Stimulated activated CD8-positive, alpha-beta memory T cell treated with anti-CD3 and anti-CD28 coated beads, Interleukin-2, amount 100 ng/mL, for 1 hour (primary cell): ENCODE measurements at places on chromosomes 7 and 10.

GRCh38 chr10:61163403-61163802 is 219.4 kb upstream of the RHOBTB1 start:
- no peak for DNase-seq

DNA sequence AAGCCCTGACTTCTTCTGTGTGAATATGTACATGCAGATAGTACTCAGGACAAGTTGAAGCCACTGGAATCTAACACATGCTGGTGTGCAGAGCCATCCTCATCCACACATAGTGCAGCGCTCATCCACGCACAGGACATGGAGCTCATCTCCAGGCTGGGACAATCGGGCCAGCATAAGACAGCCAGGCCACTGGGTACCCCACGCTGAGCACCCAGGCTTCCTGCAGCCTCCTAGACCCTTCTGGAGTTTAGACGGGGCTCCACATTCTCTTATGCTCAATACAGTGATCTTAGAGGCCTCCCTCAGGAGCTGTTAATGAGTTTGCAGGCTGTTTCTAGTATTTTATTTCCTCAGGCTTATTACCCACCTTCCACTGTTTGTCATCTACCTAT is 238.9 kb downstream of the TNS3 start:
- no peak for DNase-seq

GRCh38 chr10:52875336-52875735 is 102.8 kb upstream of the MBL2 start:
- DNase-seq: no peak

DNA sequence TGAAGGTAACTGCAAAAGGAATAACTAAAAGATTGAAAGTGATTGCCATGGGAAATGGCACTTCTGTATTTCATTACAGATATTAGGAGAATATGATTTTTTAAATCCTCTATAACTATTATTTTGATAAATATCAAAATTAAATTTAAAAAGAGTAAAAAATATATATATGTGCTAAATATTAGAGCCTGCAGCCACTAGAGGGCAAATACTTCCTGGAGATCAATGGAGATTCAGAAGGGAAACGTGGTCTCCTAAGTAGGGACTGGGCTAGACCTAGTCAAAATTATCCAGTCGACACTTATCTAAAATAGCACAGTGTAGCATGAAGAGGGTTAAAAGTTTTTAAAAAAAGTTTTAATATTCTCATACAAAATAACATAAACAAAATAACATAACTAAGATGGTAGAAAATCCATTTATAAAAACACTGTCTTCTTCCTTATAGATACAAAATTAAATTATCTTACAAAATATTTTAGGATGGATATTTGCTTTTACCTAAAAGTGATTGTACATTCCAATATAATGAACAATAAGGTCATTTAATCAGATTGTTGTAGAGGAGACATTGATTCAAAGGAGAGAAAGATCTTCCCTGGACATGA is 434.3 kb downstream of the MDFIC start:
- DNase-seq: no peak

GRCh38 chr7:66355756-66356155 is 150.6 kb downstream of the TPST1 start:
- no peak for DNase-seq

DNA sequence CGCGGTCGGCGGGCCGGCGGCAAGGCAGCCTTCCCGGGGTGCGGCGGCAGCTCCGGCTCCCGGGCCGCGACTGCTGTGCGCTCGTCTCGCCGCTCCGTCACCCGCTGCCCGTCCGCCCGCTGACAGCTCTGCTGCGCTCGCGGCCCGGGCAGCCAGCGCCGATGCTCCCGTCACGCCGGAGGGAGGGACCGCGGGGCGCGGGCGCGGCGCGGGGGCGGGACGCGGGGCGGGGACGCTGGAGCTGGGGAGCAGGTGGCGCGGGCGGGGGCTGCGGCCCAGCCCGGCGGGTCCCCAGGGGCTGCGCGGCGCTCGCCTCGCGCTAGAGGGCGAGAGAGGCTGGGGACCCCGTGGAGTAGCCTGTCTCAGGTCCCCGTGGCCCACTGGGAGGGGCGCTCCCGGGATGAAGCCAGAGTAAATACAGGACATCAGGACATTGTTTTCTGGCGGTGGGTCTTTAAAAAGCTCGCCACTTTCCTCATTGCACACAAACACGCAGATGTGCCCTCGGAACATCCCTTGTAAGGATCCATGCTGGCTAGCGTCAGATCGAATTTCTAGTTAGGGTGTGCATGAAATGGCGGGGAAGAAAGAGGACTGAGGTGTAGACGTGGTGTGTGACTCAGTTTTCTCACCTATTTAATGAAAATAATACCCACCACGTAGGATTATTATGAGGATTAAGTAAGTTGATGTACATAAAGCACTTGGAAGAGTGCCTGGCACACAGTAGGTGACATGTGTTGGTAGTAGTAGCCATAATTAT is at the start of gene ELAPOR2:
Gene ELAPOR2, minus strand, starts transcription at position 130 of the 763 bp plus-strand sequence. CDS start 141 bp downstream, outside the sequence.
- peak; percentile 67 for DNase-seq

- DNase-seq: no peak
These were observed 170.1 kb downstream of the ADRA2A start for GRCh38 chr10:111246814-111247452.

DNA sequence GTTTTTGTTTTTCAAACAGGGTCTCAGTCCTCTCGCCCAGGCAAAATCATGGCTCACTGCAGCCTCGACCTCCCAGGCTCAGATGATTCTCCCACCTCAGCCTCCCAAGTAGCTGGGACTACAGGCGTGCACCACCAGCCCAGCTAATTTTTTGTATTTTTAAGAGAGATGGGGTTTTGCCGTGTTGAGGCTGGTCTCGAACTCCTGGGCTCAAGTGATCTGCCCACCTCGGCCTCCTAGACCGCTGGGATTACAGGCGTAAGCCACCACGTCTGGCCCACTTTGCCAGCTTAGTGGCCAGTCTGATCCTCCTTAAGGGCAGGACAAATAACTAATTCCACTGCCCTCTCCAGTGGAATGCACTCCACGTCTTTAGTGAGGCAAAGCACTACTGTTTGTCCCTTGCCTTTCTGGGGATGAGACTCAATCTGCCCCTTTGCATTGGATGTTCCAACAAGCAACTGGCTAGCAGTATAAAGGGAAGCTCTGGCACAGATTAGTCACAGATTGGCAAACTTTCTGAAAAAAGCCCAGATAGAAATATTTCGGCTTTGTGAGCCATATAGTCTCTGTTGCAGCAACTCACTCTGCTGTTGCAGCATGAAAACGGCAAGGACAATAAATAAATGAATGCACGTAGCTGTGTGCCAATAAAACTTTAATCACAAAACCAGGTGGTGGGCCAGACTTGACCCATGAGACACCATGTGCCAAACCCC is 143.8 kb upstream of the RHEB start:
- no peak for DNase-seq

DNA sequence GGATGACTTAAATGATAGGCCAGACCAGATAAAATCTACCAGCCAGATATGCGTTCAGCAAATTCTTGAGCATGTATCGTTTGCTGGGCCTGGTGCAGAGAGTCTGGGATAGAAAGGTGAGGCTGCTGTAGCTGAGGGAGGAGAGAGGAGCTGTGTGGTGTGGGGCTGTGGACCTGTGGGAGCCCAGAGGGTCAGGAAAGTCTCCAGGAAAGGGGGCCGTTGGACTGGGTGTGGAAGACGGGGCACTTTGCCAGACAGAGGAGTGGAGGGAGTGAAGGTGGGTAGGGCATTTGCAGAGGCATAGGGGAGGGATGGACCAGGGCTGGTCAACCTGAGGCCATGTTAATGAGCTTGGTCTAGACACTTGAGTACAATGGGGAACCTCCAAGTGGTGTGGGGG is 124.7 kb upstream of the UNC5B start:
- DNase-seq: no peak

- no peak for DNase-seq
These were observed 13.8 kb upstream of the JCAD start for GRCh38 chr10:30073045-30073766.

- DNase-seq: no peak
These were observed 8.9 kb downstream of the GLI3 start for GRCh38 chr7:42227936-42228591.

GRCh38 chr7:32611201-32612099 is 116.2 kb downstream of the AVL9 start:
- DNase-seq: no peak

- DNase-seq: no peak
These were observed 27.9 kb downstream of the VIPR2 start for GRCh38 chr7:159116581-159117339.

DNA sequence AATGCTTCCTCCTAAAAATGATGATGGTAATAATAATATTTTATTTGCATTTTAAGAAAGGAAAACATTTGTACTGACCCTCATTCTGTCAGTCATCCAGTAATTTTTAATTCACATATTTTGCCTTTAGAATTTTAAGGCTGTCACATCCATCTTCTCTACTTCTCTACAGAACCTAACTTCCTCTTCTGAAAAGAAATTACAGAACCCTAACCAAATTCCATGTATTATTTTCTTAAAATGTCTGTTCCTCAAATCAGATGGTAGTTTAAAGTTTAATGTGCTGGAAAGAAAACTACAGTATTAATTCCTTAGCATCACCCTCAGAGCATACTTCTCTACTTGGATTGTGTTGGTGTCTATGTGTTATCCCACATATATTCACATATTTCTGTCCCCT is 9.0 kb downstream of the PIK3CG start:
- no peak for DNase-seq

- no peak for DNase-seq
These were observed 1214.7 kb downstream of the SORCS3 start for GRCh38 chr10:105855791-105856190.

- DNase-seq: no peak
These were observed 104.6 kb downstream of the PPP1R9A start for GRCh38 chr7:95011995-95012394.

DNA sequence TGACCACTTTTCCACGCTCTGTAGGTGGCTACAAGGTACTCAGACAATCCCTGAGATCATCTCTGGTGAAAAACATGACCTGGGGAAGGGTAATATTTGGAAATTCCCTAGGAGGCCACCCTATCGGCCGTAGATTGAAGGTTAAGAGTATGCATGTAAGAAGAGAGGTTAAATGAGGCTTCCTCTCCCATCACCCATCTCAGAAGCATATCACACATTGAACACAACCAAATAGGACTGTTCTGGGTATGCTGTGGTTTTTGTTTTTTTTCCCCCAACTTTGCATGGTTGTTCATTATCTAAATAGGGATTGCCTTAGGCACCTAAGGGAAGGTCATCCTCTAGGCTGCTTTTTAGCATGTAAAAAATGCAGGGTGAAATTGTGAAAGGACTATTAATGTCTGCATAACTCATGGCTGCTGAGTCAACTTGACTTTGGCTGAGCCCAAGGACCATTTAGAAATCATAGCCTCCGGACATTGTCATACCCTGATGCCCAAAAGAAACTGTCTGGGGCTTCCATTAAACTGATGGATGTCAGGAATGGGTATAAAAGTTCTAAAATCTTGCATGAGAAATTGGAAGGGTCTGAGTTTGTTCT is 24.7 kb upstream of the ST8SIA6 start:
- no peak for DNase-seq

- no peak for DNase-seq
These were observed 13.8 kb upstream of the CYP3A5 start for GRCh38 chr7:99693427-99694200.

DNA sequence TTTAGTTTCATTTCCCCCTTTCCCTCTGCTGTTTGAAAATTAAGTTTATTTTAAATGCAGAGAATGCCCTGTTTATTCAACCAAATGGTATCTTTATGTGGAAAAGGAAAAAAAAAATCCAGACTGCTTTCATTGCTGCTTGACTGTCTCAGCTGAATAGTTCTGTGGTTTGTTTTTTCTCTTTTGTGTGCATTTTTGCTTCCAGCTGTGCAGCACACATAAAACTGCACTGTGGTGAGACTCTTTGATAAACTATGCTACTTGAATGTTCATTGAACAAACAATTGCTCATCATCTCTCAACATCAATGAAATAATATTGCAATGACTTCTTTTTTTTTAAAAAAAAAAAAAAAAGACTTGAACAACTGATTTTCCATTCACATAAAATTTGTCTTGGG is 78.6 kb upstream of the GLI3 start:
- DNase-seq: no peak

GRCh38 chr10:123621916-123622315 is 44.2 kb upstream of the GPR26 start:
- DNase-seq: no peak

DNA sequence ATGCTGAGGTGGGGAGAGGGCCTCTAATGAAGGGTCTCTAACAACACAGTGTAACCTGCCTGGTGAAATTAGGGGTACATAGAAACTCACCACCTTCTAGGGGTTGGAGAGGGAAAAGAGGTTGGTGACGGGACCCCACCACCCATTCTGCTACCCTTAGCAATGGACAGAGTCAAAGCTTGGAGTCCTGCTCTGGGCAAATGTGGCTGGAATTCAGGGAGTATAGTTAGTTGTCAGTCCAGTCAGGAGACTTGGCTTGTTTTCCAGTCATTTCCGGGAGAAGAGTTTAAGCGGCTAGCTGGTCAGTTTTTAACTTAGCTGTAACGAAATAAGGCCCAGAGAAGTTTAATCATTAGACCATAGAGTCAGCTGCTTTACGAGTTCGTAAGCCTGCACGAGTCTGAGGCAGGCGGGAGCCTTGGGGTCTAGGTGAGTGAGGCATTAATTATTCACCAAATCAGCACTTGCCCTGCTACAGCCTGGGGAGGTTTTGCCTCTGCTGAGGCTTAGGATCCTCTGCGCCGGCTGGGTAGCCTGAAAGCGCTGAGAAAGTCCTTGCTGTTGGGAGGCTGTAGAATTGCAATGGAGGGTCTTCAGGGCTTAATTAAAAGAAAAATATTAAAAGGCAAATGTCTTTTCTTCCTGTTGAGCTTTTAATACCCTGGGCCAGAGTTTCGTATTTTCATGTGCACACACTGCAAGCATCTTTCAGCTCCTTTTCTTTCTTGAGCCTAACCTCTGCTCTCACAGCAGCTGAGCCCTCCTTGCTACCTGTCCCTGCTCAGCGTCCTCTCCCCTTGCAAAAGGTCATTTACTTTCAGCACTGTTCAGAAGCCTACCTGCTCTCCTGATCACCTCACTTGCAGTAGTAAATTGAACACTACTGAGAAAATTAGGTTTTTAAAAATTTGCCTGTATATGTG is 1.5 kb upstream of the LAMB1 start:
- no peak for DNase-seq

DNA sequence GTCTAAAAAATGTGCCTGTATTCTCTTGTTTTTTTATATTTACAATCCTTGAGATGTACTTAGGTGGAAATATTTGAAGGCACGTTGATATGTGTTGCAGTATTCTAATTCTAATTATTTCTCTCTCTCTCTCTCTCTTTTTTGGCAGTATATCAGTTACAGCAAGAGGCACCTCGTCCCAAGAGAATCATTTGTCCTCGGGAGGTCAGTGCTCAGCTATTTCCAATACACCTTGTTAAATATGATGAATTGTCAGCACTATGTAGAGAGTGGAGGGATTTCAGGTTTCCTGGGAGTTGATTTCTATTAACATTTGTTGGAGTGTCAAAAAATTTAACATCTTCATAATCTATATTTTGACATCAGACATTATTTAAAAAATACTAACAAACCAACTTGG is 173.2 kb downstream of the CHN2 start:
- DNase-seq: no peak
